Stimulated activated CD8-positive, alpha-beta memory T cell treated with anti-CD3 and anti-CD28 coated beads, Interleukin-2, amount 100 ng/mL, for 1 hour (primary cell): ENCODE measurements at places on chromosomes 2 and 18.

- no peak for DNase-seq
Measured at GRCh38 chr2:2775018-2775417, 443.9 kb upstream of the MYT1L start.

- no peak for DNase-seq
Measured at GRCh38 chr2:27640722-27641245, 11.9 kb downstream of the GPN1 start.

DNA sequence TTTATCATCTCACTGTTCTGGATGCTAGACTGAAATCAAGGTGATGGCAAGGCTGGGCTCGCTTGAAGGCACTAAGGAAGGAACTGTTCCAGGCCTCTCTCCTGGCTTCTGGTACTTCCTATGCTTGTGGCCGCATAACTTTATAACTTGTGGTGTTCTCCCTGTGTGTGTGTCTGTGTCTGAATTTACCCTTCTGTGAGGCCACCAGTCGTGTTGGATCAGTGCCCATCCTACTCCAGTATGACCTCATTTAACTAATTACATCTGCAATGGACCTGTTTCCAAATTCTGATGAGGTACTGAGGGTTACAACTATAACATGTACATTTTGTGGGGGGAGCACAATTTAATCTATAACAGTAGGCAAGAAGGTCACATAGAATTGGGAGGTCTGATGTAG, 41.6 kb downstream of the LYPD6B start:
- no peak for DNase-seq

DNA sequence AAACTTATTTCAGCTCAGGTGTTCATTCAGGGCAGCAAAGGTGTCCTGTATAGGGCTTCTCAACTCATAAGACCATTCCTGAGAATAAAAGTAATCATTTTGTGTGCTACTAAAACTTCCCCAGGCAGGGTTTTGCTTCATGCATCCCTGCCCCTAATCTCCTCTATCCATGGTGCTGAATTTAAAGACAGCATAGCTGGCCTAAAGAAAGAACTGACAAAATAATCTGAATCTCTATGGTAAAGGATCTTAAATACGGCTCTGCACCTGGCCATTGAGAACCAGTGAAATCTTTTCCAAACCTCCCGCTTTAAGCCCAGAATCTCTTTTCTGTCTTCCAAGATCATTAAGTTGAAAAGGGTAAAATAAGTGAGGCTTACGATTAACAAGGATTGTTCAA, 292.1 kb upstream of the KLHL29 start:
- DNase-seq: no peak

- DNase-seq: no peak
Measured at GRCh38 chr2:231680992-231681852, 27.1 kb upstream of the PTMA start.
